ACHN (cell line): ENCODE measurements at places on chromosomes 1 and 21.

DNA sequence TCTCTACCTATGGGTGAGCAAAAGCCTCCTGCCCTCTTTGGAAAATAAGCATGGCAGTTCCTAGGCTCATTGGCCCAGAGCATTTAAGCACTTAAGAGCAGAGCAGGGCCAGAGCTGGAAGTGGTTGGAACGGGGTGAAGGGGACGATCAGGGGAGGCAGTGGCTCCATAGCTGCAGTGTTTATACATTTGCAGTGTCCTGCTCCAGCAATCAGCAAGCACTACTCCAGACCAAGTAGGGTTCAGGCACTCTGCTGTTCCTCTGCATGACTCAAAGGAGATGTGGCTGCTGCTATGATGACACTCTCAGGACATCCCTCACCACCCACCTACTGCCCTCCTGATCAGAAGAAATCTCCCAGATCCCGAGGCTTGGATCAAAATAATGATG lies 55.0 kb downstream of the TRABD2B start:
- peak; percentile 39 for DNase-seq

GRCh38 chr1:113648478-113648877 lies 110.8 kb downstream of the PHTF1 start:
- DNase-seq, result no peak

DNA sequence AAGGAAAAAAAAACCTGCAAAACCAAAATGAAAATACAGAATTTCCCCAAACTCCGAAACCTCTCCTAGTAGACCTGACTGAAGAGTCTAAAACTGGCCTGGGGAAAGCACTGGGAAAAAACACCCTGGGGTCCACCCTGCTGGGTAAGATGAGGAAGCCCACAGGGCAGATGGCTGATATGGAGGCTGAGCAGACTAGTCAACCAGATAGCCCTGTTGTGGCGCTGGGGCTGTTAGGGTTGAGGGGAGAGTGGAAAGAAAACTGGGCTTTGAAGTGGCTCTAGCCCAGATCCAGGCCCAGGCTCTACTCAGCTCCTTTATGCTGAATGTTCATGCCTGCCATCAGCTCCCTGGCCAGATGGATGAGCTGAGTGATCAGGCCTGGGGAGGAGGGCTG lies 6.8 kb upstream of the SLAMF1 start:
- no peak for DNase-seq

GRCh38 chr1:63620671-63621070 lies 27.5 kb downstream of the PGM1 start:
- DNase-seq, result no peak

DNA sequence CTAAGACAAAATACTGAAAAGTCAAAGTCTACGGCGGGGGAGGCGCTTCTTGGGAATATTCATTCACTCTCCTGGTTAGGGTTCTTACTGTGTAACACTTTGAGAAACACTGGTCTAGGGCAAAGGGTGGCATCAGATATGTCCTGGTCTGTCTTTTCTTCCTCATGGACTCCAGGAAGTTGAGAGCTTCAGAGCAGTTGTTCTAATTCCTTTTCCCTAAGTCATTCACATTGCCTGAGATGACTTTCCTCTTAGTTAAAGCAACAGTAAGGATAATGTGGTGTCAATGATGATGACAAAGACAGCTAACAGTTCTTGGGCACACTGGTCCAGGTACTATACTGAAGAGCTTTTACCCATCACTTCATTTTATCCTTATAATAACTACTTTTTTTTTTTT lies 27.0 kb downstream of the FGGY start:
- no peak for DNase-seq

GRCh38 chr1:208030288-208031091 lies 119.6 kb upstream of the CD34 start:
- DNase-seq, result no peak

GRCh38 chr1:23367451-23367790 lies 2.2 kb downstream of the ZNF436 start:
- DNase-seq, result peak; percentile 6

DNA sequence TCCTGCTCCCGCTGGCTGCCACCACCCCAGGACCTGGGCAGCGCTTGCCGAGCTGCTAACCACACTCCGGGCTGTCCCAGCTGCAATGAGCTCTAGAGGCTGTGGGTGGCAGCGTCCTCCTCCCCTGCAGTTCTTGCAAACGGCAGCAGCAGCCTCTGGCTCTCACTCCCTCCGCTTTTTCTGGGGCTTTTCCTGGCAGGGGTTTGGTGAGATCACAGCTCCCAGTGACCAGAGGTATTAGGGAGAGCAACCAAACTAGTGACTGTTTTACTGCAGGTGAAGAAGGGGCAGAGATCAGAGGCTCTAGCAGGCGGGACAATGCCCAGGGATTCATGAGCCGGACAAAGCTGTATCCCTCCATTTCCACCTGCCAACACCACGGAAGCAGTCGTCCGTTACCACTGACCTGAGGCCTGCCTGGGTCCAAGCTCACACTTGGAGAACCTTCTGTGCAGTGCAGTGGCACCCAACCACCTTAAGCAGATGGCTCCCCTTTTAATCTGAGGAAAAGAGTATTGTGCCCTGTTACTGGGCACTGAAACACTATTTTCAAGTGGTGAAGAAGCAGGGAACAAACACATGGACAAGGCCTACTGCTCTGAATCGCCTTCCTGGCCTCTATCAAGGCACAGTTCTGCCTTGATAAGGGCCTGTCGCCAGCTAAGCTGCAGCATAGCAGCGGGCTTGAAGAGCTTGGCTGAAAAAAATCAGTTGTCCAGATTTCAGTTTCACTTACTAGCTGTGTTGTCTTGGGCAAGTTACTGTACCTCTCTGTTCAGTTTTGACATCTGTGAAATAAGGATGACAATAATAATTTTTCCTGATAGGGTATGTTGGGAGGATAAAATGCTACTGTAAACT lies at the start of gene F5:
Gene F5 (minus strand): TSS at position 87 of the 861 bp plus-strand sequence. CDS start 95 bp downstream, outside the sequence.
- DNase-seq, result peak; percentile 82

DNA sequence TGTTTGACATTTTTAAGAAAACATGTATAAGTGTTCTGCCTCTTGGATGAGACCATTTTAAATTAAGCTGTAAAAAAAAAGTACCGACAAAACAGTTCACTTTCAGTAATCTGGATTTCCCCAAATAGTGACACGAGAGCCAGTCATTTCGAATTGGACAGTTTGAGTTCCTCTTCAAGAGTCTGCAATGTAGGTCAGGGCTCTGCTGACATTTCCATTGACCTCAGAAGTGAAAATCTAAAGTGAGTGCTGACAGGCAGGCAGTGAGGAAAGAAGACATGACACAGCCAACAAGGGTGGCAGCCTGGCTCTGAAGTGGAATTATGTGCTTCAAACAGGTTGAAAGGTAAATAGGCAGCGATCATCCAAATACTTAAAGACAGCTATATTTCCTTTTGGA lies at the start of gene IL23R:
Gene IL23R (plus strand): TSS at position 259 of the 400 bp plus-strand sequence. CDS start 1,667 bp downstream, outside the sequence.
- no peak for DNase-seq

DNA sequence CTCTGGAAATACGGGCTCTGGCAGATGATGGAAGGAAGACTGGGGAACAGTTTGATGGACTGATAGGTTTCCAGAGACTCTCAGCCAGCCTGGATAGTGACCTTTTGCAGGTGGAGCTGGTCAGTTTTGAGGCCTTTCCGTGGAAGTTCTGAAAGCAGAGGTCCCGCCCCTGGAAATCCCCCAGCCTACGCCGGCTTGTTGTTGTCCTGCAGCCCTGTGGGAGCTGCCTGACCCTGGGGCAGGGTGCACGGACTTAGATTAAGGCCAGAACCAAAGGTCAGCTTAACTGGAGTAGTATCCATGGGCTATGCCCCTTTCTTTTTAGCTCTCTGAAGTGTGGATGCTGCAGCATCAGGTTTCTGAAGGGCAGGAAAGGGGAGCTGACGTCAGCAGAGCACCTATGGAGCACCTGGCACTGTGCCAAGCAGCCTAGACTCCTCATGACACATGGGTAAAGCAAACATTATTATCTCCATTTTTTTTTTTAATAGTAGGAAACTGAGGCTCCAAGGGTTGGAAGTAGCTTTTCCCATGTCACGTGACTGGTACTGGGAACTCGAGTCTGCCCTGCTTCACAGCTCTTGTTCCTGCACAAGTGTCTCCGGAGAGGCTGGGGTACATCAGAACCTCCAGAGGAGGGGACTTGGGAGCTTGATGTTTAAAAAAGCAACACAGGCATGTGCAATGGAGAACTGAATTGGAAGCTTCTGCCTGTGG lies 38.5 kb downstream of the IER5 start:
- DNase-seq, result no peak

DNA sequence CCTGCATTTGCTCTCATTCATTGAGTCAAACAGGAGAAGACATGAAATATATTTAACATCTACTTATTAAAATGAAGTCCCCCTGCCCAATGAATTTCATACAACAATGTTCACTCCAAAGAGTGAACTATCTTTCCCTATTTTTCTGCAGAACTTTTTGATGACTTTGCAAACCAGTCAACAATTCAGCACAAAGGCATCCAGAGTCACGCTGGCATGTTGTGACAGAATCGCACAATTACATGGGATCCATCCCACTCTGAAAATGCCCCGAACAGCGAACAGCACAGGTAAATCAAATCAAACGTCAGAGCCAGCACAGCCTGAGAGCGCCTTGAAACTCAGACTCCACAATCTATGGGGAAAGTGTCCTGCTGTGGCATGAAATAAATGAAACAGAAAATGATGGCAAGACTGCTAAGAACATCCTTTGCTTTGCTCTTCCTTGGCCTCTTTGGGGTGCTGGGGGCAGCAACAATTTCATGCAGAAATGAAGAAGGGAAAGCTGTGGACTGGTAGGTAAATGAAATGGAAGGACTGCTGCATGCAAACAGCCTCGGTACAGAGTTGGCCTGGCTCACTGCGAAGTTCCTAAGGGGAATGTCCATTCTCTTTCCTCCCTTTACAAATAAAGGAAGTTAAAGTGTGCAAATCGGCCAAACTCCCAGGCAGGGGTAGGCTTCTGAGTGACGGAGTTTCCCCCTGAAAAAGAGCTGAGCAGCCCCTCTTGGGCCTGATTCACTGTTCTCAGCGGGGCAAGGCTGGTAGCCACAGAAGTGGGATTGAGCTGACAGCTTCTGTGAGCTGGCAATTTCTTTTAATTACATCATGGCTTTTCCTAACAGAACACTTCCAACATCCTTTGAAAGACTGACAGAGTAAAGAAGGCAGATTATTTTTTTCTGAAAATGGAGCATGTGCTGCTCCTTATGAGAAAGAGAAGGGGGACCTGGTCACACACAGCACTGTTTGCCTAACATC lies at the start of gene DNASE2B:
Gene DNASE2B (plus strand): TSS at position 310 of the 981 bp plus-strand sequence. CDS start 81 bp downstream, at position 391.
- DNase-seq, result no peak
